ENCODE measurements at places on chromosomes 4 and X.

- no peak for DNase-seq
These were observed 97.0 kb upstream of the PTPN13 start for GRCh38 chr4:86497131-86497530.

DNA sequence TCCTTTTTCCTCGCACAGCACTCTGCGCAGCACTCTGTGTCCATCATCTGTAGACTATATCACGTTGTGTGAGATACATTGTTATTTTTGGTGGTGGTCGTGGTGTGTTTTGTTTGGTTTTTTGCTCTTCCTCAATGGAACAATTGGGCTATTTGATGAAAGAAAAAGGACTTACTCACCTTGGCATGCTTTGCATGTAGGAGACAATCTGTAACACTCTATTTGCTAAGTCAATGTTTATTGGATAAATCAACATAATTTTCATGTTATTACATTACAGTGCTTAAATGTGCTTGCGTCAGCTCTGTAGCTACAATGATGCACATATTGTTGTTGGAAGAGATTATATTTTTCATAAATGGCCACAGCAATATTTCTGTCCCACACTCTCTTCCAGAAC lies 12.5 kb upstream of the CD99 start:
- no peak for DNase-seq

DNA sequence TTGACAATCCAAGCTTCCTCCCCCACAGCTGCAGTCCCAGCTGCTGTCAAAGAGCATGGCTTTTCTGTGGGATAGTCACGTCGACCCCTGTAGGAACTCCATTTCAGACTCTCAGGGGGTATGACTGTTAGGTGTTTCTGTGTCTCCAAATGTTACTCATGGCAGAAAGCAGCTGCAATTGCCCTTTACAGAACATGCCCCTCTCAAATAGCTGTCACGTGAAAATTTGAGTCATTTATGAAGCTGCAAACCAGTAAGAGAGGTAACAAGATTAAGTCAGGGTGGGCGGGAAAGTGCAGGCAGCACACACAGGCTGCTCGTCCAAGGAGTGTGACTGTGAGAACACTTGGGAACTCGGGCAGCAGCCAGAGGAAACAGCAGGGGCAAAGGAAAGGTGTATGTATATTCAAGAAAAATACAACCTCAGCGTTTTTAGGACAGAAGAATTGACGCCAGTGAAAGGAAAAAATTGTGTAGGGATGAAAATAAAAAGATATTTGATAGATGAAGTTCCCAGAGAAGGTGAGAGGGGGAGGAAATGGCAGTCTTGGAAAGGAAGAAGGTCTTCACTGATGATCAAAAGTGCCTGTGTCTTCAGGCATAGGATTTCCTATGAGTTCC lies 66.5 kb upstream of the TMEM184C start:
- no peak for DNase-seq

- DNase-seq, result no peak
These were observed 32.7 kb downstream of the TMSB4X start for GRCh38 chrX:13007519-13008188.

DNA sequence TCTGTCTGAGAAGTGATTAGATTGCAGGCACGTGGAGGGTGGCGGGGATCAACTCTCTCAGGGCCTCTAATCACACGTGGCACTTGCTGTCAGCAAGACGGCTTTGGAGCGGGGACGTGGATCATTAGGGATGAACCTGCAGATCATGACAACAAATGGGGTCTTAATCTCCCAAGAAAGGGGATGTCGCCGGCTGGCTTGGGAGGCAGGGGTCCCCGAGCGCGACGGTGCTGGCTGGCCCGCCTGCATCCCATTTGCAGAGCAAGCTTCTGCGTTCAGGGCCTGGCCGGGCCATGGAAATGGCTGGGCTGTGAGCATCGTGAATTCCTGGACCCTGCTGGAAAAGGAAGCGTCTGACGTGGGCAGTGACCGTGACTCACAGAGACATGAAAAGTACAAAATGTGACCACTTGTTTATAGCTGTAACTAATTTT lies 85.1 kb upstream of the SHOX start:
- no peak for DNase-seq

GRCh38 chr4:53371049-53371448 lies 5.2 kb upstream of the SCFD2 start:
- DNase-seq, result no peak

DNA sequence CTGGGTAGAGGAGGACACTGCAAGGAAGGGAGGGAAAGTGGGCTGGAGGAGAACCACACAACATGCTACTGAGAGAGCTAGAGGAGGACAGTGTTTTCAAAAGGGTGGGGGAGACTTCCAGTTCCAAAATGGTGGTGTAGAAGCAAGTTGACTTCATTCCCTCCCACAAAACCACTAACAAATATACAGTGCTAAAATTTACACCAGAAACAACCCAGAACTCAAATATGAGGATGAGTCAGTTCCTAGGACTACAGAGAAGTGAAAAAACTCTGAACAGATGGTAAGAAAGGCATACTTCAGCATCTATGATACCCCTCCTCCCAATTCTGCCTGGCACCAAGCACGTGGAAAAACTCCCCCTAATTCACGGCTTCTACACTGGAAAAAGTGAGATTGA lies 9.8 kb downstream of the AADAT start:
- DNase-seq, result no peak

DNA sequence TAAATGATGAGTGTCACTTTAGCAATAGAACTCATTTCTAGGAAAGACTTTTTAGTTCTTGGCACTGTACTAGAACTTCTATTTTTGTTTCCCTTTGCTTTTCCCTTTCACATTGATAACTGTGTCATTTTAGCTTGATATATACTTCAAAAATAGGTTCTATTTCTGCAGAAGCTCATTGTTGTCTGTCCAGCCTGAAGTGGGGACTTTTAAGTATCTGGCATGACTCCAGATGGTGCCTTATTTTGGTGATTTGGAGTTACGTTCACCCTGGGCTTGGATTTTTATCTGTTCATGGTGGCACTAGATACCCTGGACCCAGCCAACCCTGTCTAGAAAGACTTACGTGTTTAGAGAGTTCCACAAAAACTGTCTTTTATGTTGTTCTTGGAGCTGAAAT lies 3.4 kb downstream of the ABHD18 start:
- no peak for DNase-seq

DNA sequence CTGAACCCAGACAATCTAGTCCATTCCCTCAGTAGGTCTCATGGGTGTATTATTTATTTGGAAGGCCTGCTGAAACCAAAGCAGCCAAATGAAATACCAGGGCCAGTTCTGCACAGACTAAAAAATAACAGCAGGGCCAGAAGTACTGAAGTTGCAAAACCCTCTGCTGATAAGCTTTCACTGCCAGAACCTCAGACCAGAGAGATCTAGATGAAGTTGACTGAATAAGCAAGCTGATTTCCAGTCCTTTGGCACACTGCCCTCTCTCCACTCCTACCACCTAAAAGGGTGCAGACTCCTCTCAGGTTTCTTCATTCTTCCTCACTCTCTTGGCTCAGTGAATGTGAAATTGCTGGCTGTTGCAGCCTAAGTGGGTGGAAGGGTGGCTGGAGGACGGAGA lies 276.7 kb upstream of the KLF3 start:
- no peak for DNase-seq

- DNase-seq, result no peak
These were observed 7.7 kb upstream of the ZNF81 start for GRCh38 chrX:47828984-47829383.

- DNase-seq, result no peak
These were observed 156.4 kb downstream of the AMELX start for GRCh38 chrX:11449613-11450012.

GRCh38 chrX:74405973-74406489 lies 15.3 kb upstream of the SLC16A2 start:
- no peak for DNase-seq

DNA sequence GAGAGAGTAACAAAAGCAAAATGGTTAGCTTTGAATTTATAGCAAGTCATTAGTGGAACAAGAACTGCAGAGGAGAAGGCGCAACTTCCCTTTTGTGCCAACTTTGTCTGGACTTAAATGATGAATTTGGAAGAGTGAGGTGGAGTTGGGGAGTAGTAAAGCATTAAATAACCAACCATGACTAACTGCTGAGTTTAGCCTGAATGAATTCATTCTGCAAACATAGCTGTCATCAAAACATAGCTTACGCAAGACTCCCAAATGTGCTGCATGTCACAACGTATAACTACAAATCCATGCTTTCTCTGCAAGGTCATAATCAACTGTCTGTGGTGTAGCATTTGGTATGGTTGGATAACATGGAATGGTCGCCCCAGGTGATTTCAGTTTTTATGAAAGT lies 75.9 kb upstream of the RPL34 start:
- DNase-seq, result no peak

DNA sequence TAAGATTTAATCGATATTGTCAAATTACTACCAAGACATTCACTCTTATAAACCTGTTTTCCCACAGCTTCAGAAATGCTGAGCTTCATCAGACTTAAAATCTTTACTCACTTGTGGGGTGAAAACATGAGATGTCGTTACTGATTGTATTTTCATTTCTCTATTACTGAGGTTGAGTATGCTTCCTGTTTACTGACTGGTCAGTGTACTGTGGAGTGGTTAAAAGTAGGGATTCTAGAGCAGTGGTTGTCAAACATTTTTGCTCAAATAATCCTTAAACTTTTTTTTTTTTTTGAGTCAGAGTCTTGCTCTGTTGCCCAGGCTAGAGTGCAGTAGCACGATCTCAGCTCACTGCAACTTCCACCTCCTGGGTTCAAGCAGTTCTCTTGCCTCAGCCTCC lies 50.3 kb downstream of the NSUN7 start:
- DNase-seq, result peak; percentile 24

GRCh38 chr4:40264995-40265909 lies 68.4 kb downstream of the RHOH start:
- peak; percentile 80 for DNase-seq

GRCh38 chr4:182807767-182808548 lies 109.2 kb downstream of the DCTD start:
- no peak for DNase-seq

GRCh38 chr4:164765833-164766232 lies 11.9 kb downstream of the SMIM31 start:
- DNase-seq, result no peak

GRCh38 chrX:113399506-113400192 lies 559.0 kb upstream of the AMOT start:
- no peak for DNase-seq

GRCh38 chr4:91243132-91243531 lies 1060.6 kb upstream of the GRID2 start:
- DNase-seq, result no peak

DNA sequence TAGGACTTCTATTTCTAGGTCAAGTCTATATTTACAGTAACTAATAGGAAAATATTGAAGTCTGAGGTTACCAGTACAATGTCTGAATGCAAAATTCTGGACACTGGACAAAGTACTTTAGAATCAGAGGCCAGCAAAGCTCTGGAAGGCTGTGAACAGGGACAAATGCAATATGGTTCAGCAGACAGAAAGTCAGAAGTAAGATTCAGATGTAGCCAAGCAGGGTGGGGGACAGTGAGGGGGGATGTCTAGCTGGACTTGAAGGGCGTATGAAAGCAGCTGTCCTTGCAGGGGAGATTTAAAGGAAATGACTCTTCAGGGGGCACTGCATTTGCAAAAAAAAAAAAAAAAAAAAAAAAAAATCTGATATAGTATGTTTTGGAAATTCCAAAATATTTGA lies 2.9 kb downstream of the SORBS2 start:
- peak; percentile 2 for DNase-seq

DNA sequence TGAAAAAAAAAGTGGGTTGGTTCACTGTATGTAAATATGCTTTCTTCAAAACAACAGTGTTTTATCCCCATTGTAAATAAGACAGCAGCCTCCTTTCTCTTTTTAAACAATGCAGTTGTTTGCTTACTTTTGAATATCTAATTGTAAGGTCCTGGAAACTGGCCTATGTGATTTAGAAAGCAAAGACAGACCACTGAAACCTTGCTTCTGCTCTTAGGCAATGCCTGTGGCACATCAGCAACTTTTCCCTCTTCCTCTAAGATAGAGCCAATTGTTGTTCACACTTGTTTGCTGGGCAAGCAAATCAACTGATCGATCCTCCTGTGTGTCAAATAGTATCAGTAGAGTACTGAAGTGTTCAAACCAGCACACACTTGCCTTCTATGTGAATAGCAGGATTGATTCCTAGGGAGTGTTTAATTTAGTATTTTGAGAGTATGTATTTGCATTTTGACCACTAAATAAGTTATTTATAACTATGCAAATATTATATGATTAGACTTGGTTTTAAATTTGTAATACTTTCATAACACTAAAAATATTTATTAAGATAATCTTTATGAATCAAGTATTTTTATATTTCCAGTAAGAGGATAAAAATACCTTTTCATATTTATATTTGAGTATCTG lies 55.4 kb upstream of the GRPR start:
- DNase-seq, result peak; percentile 0

- no peak for DNase-seq
These were observed 11.4 kb upstream of the SUPT20HL2 start for GRCh38 chrX:24325231-24325630.

DNA sequence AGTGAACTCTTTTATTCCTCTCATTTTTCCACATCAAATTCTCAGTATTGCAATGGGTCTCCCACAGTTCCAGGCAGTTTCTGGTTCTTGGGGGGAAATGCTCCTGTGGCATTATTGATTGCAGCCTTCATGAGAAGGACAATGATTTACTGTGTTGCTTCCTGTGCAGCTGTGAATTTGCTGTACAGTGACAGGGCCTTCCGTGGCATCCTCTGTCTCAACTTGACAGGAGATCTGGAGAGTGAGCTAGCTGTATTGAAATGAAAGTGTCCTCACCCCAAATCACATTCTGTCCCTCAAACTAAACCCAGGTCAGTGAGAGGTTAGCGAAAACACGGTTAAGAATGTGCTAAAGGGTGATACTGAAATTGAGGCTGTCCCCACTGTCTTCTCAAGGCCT lies 77.1 kb upstream of the ATOH1 start:
- no peak for DNase-seq

DNA sequence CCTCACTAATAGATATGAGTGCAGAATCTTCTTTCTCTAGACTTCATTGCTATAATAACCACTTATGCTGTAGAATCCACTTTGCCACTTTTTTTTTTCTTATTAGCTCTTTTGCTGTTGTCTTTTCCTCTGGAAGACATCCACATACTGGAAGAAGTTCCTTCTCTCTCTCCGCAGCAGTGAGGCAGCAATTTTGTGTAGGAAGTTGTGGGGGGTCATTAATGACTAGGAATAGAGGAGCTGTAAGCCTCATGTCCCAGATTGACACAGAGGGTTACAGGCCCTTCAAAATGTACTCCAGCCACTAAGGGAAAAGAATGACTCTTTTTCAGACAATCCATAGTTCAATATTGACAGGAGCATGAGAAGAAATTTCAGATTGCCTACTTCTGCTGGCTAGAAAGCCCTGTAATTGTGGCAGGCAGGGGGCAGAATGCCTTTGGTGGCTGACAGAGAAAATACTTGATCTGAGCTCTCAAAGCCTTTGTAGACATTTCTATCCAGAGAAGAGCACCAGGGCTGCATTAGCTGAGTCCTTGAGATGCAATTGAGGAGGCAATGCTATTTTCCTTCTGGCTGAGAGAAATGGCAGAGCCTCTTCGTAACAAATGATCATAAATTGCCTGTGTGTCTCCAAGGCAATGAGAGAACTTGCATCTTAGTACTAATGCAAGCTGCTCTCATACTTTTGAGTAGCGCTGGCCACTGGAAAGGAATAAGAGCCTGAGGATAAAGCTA lies 856.2 kb downstream of the STIM2 start:
- no peak for DNase-seq

- DNase-seq, result no peak
These were observed 50.1 kb downstream of the CRLF2 start for GRCh38 chrX:1162119-1162916.

Data from NAMALWA (cell line).